ENCODE measurements at places on chromosomes 1 and 21.

DNA sequence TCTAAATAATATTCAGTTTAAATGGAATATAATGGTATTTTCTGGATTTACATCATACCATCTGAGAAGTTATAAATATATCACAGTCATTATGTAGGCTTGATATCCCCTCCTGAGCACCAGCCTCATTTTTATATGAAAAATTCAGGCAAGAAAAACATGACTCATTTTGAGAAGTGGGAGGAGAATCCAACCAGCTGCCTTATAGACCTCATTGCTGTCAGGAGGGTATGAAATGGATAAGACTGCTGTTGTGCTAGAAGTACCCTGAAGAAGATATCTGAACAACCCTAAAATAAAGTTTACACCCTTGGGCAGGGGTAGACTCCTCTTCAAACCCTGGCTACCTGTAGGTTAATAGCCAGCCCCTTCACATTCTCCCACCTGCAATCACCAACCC is 8.8 kb downstream of the GIPC2 start:
- DNase-seq: no peak

DNA sequence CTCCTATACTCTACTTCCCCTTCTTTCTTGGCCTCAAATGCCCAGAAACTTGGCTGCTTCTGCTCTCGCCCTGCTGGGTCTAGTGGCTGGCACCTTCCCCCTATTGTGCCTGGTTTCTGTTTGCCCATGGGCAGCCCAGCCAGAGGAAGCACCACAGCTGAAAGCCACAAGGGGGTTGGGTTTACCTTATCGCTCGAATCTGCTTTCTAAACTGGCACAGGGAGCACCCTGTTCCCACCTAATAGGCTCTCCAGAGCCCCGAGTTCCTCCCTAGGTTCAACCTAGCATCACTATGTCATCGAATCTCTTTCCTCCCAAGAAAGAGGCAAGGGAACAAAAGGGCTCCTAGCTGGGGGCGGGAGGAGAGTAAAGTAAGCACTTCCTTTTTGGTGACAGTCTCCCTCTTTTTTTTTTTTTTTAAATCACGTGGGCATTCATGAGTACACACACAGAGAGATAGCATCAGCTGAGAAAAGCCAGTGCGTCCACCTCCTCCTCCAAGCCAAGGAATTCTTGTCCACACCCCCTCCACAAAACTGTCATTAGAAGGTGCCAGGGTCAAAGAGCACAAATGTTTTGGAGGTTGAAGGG is 72.8 kb downstream of the PLEKHA6 start:
- no peak for DNase-seq

- no peak for DNase-seq
These were observed 136.8 kb downstream of the NTPCR start for GRCh38 chr1:233086961-233087881.

DNA sequence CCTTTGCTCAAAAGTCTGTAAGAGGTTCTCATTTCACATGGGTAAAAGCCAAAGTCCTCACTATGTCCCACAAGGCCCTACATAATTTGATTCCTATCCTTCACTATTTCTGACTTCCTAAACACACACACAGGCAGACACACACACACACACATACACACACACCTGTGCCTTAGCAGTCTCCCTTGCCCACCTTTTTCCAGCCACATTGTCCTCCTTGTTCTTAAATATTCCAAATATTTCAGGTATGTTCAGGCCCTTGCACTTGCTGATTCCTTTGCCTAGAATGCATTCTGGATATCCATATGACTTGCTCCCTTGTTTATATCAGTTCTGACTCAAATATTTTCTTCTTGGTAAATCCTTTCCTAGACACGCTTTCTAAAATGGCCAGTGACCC is 54.6 kb downstream of the NTNG1 start:
- no peak for DNase-seq

GRCh38 chr1:198837278-198838021 is 198.6 kb downstream of the PTPRC start:
- no peak for DNase-seq

DNA sequence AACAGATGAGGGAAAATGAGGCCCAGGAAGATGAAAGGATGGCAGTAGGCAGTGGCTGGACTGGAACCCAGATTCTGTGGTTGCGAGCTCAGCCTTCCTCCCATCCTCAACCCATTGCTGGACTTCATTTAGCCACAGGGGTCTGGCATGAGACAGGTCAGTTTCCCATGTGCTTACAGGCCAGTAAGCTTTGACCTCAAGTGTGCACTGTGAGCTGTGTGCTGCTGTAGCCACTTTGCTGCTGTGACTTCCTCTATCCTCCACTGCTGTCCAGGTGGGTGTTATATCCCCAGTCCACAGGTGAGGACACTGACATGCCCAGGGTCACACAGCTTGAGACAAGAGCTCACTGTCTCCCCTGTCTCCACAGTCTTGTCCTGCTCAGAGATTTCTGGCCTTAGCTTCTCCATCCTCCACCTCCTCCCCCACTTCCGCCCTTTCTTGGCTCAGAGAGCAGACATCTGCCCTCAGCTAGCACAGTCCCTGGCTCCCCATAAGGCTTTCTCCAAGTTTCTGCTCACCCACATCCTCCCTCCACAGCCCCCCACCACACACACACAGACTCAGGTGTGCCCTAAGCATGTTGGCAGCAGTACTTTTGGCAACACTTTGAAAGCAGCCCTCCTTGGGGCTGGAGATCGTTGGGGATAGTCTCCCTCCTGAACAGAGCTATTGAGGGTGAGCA is 7.3 kb downstream of the IGSF21 start:
- DNase-seq: no peak

- no peak for DNase-seq
These were observed 9.9 kb upstream of the ETV3 start for GRCh38 chr1:157147906-157148700.

DNA sequence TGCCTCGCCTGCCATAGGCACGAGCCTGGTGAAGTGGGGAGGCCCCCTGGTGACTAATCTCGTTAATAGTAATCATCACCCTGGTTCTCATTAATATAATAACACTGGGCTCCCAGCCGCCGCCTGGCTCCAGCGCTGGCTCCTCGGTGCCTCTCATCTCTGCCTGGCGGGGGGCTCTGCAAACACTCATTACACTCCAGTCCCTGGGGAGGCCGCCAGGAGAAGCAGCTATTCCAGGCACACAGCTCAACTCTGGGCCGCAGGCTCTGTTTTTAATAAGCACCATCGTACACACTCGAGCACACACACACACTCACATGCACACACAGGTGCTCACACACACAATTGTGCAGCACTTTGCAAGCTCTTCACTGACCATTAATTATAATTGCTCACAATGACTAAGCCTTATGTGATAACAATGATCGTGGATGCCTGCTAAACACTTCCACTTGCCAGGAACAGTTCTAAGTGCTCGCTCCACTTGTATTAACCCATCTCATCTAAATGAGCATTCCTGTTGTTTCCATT is 52.2 kb downstream of the SDC3 start:
- DNase-seq: no peak

DNA sequence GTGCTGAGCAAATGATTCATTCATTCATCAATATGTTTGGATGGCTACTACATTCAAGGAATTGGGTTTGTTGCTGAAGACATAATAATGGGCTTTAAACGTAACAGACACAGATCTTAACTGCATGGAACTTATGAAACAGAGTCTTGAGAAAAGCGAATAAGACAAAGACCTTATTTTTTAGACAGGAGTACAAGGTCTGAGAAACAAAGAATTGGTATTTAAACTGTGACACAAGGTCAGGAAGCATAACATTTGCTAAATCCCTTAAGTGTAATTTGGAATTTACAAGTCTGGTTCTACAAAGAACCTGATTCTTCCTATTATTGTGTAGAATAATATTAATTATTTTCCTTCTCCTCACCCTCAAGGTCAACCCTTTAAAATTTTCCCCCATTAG is 565.4 kb upstream of the RGS18 start:
- no peak for DNase-seq

DNA sequence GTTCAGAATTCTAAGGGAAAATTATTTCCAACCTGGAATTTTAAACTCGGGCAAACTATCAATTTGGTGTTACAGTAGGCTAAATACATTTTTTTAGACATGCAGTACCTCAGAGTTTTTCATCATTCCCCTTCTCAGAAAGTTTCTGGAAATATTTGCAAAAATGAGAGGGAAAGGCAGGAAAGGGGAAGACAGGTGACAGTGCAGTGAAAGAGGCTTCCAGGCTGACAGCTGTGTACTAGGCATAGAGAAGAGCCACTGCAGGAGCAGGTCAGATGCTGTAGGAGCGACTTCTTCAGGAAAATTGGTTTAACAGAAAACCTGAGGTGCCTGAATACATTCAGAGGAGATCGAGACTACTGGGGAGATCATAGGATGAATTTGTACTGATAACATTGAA is 19.9 kb downstream of the CERS2 start:
- no peak for DNase-seq

GRCh38 chr1:87451229-87451920 is 122.7 kb downstream of the LMO4 start:
- no peak for DNase-seq
